ENCODE measurements at places on chromosomes 2 and 18.

DNA sequence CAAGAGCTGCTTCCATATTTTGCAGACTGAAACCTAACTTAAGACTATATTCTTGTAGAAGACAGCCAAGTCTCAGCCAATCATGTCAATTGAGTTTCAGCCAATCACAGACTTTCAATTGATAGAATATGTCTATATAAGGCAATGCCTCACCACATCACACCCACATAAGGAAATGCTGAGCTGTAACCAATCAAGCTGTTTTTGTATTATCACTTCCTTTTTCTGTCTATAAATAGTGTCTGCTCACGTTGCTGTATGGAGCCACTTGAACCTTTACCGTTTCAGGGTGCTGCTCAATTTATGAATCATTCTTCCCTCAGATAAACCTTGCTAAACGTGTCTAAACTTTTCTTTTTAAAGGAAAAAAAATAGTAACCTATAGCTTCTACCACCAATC is 1554.4 kb upstream of the LRRTM1 start:
- DNase-seq: no peak

DNA sequence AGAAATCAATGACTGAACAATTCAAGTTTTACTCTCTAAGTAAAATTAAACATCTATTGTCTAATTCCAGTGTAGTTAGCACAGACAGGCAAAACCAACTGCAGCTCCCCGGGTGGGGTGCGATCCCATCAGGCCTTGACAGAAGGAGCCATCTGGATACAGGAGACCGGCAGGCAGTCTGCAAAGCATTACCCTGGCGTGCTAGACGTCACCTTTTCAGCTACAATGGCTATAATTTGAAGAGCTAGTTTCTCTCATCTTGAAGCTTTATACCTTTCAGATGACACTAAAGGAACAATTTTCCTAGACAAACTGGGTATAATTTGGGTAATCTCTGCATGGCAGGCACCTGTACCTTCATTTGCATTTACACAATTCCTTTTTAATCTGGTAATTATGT is 761.5 kb upstream of the SOX11 start:
- no peak for DNase-seq

DNA sequence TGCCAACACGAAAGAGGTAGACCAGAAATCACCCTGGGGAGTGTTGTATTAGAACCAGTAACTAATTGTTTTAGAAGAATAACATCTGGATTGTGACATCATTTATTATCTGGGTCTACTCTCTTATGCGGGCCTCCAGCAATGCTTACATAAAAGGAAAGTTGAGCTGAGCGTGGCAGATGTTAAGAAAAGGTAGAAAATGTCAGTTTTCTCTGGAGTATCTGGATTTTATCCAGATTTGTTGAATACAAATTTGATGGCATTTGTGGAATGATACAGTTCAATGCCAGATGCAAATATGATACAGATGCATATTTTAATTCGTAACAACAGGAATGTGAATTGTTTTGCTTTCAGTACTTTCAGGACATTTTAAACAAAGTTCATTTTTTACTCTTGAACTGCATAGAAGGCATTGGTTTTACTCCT is 90.3 kb downstream of the PRPF40A start:
- DNase-seq: no peak

GRCh38 chr2:102367331-102367971 is 11.9 kb downstream of the IL18R1 start:
- no peak for DNase-seq

GRCh38 chr2:118973542-118973951 is 31.6 kb downstream of the MARCO start:
- no peak for DNase-seq

DNA sequence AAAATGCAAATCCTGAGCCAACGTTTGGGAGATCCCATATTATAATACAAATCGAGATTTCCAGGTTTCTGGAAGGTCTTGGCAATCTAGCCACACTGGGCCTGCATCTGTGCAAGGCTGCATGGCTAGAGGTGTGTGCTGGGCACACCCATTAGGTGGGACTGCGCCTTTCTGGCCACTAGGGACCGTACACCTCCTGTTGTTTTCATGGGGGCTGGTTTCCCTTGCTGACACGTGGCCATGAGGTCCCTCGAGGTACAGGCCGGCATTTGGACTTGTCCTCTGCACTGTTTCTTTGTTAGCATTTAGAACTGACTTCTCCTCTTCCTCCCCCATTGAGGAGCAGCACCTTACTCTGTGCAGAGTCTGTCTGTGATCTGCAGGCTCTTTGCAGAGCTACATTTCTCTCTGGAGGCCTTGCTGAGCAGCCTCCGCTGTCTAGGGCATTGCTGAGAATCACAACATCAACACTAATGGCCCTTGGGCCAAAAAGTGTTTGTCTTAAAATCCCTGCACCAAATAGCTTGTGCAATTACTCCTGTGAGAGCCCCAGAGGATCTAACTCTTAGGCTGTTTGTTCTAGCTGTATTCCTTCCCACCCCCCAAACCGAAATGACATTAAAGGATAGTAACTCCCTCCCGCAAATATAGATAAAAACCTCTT is 131.2 kb downstream of the NEDD4L start:
- DNase-seq: no peak

DNA sequence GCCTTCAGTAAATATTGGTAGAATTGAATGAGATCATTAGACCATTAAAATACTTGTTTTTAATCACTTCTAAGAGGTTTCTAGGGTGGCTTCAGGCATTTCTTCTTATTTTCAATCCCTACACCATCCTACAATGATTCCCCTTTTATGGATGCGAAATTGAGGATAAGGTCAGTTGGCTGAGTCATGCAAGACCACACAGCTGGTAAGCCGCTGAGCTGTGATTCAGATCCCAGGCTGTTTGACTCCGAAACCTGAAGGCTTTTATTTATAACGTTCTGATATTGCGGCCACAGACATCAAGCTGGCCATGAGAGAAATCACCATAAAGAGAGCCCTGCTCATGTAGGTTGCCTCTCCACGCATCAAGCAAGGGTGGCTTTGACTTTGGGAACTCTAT is 133.4 kb downstream of the VAPA start:
- no peak for DNase-seq

DNA sequence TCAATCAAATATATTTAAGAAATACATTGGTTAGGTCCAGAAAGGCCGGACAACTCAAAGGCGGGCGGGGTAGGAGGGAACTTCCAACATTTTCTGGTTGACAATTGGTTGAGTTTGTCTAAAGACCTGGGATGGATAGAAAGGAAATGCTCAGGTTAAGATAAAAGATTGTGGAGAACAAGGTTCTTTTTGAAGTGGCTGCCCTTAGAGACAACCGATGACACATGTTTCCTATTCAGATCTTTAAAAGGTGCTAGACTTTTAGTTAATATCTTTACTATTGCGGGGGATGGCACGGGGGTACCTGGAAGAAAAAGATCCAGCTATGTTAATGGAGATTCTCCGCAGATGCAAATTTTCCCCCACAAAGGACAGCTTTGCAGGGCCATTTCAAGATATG is 10.0 kb upstream of the AP1S3 start:
- no peak for DNase-seq

DNA sequence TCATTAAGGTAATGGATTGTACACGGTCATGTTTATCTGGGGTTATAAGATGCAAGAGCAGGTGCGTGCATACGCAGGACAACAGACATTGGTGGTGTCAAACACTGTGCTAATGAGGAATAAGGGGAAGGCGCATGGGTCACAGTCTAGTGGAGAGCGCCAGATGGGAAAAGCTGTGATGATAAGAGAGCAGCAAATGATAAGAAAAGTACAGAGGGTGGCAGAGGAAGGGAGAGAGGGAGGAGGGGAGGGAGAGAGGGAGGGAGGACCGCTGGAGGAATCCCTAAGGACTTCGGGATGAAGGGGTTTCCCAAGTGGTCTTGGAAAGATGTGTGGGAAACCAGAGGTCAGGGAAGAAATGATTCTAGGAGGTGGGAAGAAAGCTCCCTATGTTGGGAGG is 2.9 kb downstream of the TNFRSF11A start:
- no peak for DNase-seq

DNA sequence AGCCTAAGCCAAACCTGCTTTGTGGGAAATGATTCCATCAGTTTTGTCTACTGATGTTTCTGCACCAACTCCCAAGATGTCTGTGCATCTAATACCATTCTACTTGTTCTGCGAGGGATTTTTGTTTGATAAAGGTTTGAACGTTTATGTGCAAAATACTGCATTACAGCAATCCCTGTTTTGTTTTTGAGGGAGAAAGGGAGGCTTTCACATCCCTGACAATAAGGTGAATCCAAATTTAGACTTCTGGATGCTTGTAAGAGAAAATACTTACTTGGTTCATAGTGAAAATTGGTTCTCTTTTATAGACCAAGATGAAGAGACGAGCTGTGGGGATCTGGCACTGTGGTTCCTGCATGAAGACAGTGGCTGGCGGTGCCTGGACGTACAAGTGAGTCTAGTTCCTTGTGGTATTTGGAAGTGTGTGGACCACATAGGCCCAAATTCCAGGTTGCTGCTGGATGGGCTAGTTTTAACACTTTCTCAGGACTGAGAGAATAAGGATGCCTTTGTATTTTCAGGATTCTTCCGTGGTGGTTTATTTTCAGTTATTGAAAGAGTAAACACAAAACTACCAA is 1.1 kb downstream of the RPL37A start:
- DNase-seq: no peak

- no peak for DNase-seq
Observed at GRCh38 chr2:168231609-168232241, 15.7 kb downstream of the STK39 start.

DNA sequence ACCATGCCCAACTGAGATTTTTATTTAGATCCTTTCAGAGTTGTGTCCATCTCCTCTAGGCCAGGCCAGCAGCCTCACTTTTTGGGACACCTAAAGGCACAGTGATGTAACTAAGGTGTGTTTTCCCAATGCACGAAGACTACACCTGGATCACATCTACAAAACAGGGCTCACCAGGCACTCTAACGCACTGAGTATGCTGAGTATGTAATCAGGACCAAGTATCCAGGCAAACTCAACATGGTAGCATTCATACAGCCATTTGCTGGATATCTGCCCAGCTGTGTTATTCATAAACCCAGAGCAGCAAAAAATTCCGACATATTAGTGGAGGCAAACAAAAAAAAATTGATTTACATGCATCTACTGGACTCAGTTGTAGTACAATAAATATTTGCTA is 33.8 kb downstream of the LPIN2 start:
- no peak for DNase-seq

- DNase-seq: no peak
Observed at GRCh38 chr2:238235331-238235732, 4.5 kb downstream of the HES6 start.

DNA sequence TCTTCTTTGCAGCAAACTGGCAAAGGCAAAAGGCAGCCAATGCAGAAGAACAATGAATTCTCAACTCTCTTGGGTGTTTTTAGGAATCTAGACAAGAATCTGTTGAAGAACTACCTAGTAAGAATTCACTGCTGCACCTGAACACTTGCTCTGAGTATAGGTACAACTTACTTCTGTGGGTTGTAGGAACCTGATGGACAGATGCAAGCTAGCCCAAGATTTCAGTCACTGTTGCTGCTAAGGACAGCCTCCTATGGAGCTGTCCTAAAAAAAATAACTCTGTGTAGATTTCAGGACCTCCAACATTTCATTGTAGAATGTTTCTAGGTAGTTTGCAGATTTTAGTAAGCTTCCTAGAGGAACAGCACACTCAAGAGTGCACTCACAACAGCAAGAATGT is 363.5 kb downstream of the CBLN2 start:
- DNase-seq: no peak

GRCh38 chr2:31287654-31288053 is 53.7 kb downstream of the EHD3 start:
- no peak for DNase-seq

- DNase-seq: no peak
Observed at GRCh38 chr2:43435746-43436145, 160.1 kb downstream of the THADA start.

- no peak for DNase-seq
Observed at GRCh38 chr18:58871514-58872420, 7.1 kb downstream of the ZNF532 start.

DNA sequence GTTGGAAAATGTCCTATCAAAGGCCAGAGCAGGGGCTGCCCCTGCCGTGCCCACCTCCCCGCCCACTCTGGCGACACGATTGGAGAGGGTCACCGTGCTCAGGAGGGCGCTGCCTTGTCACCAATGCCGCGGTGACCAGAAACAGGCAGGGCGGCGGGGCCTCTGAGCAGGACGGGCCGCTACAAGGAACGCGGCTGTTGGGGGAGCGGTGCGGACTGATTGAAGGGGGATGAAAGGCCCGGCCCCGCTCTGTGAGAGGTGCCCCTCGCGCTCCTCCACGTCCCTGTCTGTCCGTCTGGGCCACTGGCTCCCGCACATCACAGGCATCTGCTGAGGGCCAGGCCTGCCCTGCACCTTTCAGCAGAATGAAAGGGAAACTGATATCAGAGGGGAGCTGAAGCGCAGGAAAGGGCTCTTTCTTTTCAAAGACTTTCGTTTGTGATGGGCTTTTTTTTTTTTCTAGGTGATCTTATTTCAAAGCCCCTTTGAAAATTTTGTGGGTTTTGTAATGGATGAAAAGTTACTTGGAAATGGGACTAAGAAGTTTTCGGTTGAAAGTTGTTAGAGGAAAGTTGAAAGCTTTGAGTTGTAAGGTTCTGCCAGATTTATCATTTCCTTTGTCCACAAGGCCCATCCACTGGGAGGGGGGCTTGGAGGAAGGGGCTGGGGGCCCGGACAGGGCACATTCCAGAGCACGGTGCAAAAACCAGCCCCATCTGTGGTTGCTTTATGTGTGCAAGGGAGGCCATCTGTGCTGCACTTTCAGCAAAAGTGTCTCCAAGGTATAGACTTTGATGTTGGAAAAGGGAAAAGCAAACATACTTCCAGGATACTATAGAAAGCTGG is 244.2 kb downstream of the KLHL29 start:
- DNase-seq: no peak

DNA sequence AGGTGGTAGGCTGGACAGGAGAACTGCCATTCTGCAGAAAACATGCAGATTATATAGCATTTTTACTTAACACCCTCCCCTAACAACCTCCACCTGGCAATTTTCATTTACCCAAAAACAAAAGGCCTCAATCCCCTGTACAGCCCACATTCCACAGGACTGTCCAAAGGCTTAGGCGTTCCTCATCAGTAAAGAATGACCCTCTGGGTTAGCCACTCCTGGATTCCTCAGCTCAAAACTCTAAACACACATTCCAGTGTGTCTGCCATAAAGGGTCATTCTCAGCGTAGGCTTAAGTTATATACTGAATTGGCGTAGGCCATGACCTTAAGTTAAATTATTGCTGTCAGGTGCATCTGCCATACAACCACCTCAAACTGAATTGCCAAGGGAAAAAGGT is 261.8 kb upstream of the CHAC2 start:
- no peak for DNase-seq

DNA sequence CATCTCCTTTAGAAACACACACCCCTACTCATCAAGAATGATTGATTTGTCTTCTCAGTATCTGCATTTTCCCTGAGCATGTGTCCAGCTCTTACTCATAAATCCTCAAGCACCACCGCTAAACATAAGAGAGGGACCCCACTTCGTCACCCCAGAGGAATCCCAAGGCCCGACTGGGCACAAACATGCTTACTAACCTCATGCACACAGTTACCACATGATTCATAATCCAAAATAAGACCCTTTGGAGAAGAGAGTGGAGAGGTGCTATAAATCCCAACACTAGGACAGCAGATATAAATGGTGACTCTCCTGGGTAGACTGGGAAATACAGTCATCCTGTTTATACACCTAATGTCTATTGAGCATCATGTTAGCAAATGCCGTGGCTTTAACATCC is 843.2 kb upstream of the ID2 start:
- no peak for DNase-seq

- DNase-seq: no peak
Observed at GRCh38 chr18:49177812-49178211, 227.0 kb upstream of the SMAD7 start.
